ENCODE measurements at places on chromosomes 5 and 9.

DNA sequence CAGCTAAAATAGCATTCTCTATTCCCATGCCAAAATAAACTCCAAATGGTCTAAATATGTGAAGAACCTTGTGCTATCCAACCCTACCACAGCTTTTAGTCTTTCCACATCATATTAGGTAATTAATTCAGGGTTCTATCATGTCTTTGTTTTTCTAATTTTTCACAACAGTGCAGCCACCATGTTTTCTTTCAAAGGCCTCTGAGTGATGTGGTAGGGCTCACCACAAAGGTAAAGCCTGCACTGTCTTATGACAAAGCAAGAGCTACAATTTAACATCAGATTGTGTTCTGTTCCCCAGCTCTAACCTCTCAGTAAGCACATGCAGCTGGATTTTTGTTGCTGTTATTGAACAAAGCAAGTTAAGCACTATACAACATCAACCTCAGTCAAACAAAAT is 52.4 kb downstream of the MEF2C start:
- DNase-seq = no peak

- DNase-seq = no peak
Observed at GRCh38 chr5:1051366-1051720, 42.7 kb downstream of the NKD2 start.

GRCh38 chr5:118863345-118863744 is 125.0 kb downstream of the DTWD2 start:
- DNase-seq = no peak

DNA sequence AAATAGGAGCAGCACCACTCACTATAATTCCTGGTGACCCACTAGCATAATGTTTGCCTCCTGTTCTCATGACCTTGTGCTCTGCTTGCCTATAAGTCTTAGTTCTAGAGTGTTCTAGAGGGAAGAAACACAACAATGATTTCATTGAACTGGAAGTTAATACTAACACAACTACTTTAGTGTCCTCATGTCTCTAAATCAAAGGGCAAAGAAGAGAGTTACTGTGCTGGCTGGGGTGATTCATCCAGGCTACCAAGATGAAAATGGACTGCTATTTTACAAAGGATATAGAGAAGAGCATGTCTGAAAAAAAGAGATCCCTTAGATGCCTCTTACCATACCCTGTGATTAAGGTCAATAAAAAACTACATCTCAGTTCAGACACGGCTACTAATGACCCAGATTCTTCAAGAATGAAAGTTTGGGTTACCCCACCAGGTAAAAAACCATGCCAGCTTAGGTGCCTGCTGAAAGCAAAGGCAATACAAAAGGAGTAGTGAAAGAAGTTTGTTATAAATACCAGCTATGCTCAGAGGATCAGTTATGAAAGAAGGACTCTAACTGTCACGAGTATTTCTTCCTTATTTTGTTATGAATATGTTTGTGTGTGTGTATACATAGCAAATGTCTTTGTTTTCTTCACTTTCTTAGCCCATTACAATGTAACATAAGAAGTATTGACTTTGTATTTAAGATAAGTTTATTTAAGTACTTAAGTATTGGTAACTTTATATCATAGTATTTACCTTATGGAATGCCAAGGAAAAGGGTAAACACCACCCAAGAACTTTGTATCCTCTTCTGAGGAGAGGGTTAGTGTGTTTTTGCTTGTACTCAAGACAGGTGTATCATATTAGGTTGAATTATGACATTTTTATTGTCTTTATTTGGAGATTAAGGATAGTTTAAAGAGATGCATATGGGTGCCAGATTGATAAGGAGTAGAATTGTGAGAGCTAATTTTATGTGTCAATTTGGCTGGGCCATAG is 314.1 kb upstream of the PTGER4 start:
- no peak for DNase-seq

DNA sequence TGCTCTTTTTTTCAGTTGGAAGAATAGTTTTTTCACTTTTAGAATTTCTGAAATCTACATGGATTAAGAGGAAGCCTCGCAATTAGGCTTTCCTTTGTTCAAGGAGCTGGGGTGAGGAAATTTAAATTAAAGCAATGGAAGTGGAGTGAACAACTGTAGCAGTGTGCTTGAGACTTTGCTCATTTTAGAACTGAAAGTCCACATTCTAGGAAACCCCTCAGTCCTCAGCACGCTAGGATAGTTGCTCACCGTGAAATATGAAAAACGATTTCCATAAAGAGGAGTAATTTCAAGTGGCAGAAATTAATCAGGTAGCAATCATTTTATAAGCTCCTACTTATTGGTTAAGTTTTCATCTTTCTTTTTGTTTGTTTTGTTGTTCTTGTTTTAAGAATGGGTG is 243.0 kb upstream of the ITGA1 start:
- DNase-seq = no peak

GRCh38 chr5:67222243-67223025 is 25.8 kb upstream of the CD180 start:
- DNase-seq = no peak

- no peak for DNase-seq
Observed at GRCh38 chr9:111896942-111897600, 457 bp downstream of the UGCG start.

DNA sequence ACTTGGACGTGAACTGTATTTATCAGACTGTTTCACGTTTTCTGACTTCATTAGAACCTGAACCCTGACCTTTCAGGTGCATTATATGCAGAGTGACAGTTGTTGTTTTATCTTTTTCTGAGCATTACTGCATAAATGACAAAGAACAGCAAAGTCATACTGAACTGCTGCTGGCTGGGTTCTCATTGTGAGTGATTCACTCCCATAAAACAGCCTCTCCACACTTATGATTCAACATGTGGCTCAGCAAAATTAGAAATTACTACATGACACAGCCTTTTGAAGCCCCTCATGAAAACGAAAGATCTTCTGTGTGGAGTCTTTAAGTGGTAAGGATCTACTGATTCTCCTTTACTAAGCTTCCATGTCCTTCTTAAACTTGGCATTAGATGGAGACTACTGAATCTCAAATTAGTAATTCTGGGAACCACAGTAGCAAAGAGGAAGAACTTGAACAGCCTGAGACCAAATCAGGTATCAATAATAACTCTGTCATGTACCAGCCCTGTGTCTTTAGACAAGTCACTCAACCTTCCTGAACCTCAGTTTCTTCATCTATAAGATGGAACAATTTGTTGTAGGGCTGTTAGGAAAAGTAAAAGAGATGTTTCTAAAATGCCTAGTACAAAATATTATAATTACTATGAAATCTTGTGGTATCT is 172.3 kb upstream of the GNA14 start:
- DNase-seq = no peak

- DNase-seq = no peak
Observed at GRCh38 chr9:130024597-130024994, 18.4 kb downstream of the FNBP1 start.

- no peak for DNase-seq
Observed at GRCh38 chr5:60738461-60738860, 38.5 kb upstream of the DEPDC1B start.

GRCh38 chr9:111038331-111039230 is at the start of gene LPAR1:
LPAR1 (minus strand) TSS chr9:111038470; CDS start chr9:110972117, 66,353 bp downstream.
- DNase-seq = no peak

DNA sequence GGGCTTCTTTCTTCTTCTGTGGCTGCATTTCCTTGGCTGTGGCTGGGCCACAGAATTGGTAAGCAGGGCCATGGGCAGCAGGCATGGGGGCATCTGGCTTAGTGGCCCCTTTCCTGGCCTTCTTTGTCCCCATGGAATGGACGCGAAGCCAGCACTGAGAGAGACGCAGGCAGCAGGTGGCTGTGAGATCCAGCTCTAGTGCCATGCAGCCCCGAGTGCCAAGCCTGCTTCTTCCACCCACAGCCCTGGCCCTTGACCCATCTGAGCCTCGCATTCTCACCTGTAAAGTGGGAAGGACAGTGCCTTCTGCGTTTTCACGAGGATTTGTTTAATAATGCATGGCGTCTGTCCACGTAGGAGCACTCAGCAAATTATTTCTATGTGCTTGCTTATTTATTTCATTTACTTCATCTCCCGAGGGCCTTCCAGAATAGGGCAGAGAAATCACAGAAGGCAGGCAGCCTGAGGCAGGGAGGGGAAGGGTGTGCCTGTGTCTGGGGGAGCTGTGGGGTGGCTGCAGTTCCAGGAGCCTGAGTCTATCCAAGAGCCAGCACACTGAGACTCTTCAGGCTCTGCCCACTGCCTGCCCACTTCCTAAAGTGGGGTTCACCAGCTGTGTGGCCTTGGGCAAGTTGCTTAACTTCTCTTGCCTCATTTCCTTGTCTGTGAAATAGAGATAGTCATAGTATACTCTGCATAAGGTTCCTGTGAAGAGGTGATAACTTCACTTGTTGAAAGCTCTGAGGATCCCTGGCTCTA is 55.2 kb downstream of the NTNG2 start:
- no peak for DNase-seq

DNA sequence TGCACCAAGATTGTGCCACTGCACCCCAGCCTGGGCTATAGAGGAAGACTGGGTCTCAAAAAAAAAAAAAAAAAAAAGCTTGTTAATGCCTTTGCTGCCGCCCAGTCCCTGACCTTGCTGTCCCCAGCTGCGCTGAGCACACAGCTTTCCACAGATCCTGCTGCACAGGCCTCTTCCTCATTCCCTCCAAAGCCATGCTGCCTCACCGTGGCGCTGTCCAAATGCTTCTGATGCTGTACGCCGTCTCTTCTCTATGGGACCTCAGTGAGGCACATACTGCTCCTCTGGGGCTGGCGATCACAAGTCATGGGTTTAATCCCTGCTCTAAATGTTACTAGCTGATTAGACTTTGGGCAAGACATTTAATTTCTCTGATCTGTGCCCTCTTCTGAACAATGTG is 234.1 kb downstream of the FBXL7 start:
- DNase-seq = no peak

DNA sequence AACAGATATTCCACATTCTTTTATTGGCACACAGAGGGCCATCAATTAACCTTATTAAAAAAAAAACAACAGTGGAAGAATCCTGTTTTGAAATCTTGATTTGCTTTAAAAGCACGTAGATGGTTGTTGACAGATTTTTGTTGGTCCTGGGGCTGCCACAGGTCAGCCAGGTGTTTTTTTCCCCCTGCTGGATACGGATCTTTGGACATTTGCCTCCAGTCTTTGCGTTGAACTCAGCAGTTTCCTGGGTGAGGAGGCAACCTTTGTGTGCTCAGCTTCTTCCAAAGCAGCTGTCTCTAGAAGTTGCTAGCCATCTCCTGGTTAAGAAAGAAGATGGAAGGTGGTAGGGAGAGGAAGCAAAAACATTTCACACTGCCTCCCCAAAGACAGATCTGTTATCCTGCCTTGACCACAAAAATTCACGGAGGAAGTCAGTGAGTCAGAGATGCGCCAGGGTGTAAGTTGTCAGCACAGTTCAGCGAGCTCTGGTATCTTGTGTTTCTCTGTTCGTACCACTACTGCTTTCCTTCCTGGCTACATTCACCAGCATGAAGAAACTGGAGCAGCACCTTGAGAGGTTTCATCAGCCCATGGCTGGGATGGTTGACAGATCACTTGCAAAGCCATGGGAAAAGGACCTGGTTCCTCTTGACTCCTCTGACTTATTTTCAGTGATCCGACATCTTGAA is 207.3 kb downstream of the ARHGAP26 start:
- DNase-seq = no peak
